ENCODE measurements at places on chromosomes 2 and 18.
A peak's percentile ranks its signal among the peaks of the same experiment; 100 is the strongest.

GRCh38 chr2:160305081-160305750 is 105.1 kb upstream of the ITGB6 start:
- no peak for DNase-seq

- DNase-seq: no peak
Measured at GRCh38 chr2:149858901-149859634, 271.5 kb upstream of the MMADHC start.

DNA sequence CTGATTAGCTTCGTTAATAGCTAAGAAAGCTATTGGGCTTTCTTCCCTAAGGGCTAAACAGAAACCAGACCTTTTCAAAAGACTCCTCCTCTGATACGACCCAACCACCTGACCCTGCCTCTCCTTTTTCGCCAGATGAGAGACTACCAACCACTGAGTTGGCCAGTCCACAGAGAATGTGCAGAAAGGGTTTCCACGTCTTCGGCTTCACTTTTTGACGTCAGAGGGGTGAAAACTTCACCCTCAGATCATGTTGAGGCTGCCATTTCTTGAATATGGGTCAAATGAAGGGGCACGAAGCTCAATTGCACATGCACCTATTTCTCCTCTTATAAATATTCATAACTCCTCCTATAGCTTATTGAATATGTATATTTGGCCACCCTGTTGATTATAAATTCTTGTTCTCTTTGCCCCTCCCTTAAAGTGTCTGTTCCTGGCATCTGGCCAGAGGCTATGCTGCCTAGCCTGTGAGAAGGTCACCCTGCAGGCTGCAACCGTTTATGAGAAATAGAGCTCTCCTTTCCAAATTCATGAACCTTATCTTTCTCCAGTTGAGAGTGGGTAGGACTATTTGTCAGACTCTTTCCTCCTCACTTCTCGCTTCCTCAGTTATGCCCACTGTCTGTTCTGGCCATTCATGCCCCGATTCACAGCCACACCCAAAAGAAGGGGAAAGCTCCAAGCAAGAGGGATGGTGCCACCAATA is 301.6 kb downstream of the STK39 start:
- DNase-seq: no peak

DNA sequence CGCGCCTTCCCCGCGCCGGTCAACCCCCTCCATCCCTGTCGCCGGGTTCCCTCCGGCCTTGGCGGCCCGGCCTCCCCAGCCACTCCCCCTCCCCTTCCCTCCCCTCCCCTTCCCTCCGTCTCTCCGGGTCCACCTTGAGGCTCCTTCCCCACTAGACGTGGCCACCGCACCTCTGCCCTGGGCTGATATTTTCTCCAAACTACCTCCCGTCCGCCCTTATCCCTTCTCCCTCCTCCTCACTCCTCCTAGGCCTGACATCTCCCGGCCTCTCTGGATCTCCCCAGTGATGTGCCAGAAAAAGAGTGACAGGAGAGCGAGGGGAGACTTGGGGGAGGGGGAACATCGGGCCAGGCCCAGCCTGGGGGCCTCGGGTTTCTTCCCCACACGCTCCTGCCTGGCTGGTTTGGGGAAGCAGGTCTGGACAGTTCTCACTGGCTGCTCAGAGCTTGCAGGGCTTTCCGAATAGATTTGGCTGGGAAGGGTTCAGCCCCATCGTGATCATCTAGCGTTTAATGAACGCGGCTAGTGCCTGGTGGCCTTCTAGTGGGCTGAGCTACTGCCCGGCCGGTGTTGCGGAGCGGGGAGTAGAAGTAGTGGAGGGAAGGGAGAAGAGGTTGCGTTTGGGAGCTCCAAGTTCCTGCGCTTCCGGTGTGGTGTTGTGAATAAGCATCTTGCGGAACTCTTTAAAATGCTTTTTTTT is 641 bp downstream of the MAPRE3 start:
- DNase-seq: no peak

DNA sequence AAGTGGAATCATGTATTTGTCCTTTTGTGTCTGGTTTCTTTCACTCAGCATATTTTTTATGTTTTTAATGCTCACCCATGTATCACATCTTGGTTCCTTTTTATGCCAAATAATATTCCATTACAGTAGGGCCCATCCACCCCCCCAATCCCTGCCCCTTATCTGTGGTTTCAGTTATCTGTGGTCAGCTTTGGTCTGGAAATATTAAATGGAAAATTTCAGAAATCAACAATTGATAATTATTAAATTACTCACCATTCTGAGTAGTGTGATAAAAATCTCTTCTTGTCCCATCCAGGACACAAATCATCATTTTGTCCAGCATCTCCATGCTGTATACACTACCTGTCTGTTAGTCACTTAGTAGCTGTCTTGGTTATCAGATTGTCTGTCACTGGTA is 66.7 kb downstream of the BIRC6 start:
- no peak for DNase-seq

GRCh38 chr2:136891100-136891499 is 125.8 kb downstream of the THSD7B start:
- no peak for DNase-seq

DNA sequence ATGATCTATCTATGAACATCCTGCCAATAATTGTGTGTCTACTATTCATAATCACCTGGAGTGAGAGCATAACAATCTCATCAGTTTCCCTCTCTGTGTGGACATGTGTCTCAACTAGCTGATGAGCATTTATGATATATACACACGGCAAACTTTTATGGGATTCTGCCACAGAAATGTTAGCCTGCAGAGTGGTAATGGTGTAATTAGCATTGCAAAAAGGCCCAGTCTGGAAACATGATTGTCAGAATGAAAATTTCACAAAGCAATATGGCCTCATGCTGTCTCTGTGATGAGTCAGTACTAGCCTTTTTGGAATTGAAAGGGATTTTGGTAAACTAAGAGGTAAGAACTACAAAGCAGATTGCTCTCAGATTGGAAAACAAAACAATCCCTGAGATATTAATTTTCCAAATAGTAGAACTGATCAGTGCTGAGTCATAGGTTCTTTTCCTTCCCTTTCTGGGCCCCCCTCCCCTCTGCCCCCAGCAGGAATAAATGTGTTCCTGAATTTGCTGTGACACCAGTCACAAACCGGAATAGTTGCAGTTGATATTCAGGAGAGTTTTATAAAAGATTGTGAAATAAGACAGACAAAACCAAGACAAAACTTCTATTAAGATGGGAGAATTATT is 189.2 kb downstream of the OSR1 start:
- DNase-seq: no peak

GRCh38 chr2:174682578-174683391 is 81.5 kb downstream of the CHRNA1 start:
- DNase-seq: no peak

- DNase-seq: peak; percentile 53
Measured at GRCh38 chr2:27890146-27890923, at the start of the genes BABAM2 and RBKS. Gene BABAM2, plus strand, starts transcription at chr2:27890729. Its CDS starts 3,828 bp downstream, at chr2:27894557. Gene RBKS, minus strand, starts transcription at chr2:27890387. Its CDS starts 42 bp downstream, at chr2:27890345.

DNA sequence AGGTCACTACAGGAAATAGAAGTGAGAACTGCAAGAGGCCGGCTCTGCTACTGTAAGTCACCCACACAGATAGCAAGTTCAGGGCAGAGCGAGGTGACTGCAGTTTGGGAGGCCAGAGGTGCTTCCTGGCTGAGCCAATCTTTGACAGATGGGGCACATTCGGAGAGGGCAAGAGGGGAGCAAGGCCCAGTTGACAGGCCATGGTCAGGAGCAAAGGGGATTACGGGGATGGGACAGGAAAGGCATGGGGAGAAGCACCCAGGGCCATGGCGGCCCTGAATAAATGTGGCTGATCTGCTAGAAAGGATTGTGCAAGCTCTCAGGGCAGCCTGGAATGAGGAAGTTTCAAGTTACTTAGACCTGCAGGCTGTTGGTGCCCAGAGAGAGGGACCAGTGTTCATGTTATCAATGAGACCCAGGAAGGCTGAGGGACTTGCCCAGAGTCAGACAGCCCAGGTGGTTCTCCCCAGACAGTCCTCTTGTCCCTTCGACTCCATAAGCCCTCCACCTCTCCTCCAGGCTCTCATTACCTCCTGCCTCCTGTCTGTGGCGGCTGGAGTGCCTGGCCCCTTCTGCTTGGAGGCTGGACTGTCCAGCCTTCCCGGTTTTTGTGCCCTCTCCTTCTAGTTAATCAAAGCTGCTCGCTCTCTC is 123.3 kb downstream of the CTIF start:
- DNase-seq: no peak

GRCh38 chr18:56086176-56086575 is 498.2 kb upstream of the TCF4 start:
- no peak for DNase-seq

DNA sequence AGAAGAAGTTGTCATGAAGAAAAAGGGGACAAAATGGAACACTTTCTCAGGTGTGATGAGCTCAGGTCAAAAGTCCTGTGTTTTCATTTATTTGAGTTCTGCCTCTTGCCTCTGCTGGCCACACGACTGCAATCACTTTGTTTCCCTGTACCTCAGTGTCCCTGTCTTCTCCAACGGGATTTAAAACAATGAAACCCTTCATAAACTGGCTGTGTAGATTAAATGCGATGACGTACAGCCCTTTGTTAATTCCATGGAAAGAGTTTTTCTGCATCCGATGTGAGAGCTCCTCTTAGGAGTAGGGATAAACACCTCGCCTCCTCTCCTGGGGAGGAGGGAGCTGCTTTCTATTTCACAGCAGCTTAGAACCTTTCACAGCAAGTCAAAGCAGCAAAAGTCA is 51.5 kb upstream of the CNGA3 start:
- DNase-seq: no peak

DNA sequence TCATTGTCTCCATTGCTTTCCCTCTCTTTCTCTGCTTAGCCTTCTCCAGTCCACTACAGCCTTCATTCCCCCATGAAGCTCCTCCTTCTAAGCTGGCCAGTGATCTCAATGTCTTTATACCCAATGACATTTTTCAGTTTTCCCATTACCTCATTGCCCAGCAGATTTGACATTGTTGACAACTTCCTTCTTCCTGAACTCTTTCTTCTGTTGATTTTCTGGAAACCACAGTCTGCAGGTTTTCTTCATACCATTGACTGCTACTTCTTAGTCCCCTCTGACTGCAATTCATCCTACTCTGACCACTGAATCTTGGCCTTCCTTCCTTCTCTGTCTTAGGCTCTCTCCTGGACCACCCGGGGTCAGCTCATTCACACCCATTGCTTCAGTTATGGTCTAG is 22.9 kb upstream of the SPP2 start:
- no peak for DNase-seq

DNA sequence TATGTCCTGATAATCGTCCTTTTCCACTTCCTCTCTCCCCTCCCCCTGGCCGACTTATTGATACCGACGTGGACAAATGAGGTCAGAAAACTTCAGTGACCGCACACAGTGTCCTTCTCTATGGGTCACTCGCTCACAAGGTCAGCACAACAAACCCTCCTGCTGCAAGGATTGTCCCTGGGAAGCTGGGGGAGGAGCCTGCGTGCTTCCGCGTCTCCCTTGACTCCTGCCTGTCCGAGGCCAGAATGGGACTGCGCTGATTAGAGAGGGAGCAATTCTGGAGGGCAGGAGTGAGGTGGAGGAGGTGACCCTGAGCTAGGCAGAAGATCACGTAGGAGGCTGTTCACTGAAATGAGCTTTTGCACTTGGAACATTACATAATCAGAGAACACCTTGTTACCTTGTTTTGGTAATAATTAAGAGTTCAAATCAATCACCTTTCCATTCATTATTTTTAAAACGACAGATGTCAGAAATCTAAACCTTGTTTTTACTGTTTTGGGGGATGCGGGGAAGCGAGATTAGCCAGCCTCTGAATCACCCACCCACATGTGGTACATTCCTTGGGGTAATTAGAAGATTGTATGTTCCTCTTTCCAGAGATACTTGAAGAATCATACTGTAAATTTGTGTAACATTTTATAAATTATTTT is 70.6 kb downstream of the CTAGE1 start:
- DNase-seq: no peak

GRCh38 chr2:136363900-136364299 is 246.0 kb upstream of the CXCR4 start:
- no peak for DNase-seq

- no peak for DNase-seq
Measured at GRCh38 chr2:38509314-38509946, 93.3 kb downstream of the HNRNPLL start.

GRCh38 chr2:3265471-3265870 is 112.1 kb downstream of the EIPR1 start:
- no peak for DNase-seq

- no peak for DNase-seq
Measured at GRCh38 chr2:133416146-133416545, 152.1 kb downstream of the NCKAP5 start.

DNA sequence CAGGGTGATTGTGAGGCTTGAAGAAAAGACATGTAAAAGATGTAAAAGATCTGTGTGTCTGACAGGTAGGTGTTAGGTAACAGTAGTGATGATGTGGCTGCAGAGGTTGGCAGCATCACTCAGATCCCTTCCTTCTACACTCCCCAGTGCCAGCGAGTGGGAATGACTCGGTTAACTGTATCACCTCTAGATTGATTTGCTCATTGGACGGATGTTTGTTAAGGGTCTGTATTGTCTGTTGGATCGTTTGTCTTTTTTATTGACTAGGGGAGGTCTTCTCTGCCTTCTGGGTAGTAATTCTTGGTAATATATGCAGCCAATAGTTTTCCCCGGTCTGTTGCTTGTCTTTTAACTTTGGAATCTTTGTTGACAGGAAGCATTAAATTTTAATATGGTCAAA is 44.8 kb upstream of the CNGA3 start:
- no peak for DNase-seq

GRCh38 chr2:212592695-212593094 is 54.1 kb upstream of the ERBB4 start:
- DNase-seq: no peak

- no peak for DNase-seq
Measured at GRCh38 chr2:134174711-134175110, 79.2 kb upstream of the MGAT5 start.

GRCh38 chr18:13429884-13430510 is 211.4 kb downstream of the LDLRAD4 start:
- no peak for DNase-seq

- no peak for DNase-seq
Measured at GRCh38 chr2:128978212-128978611, 659.5 kb upstream of the HS6ST1 start.

GRCh38 chr18:3973191-3973850 is 481.8 kb downstream of the DLGAP1 start:
- DNase-seq: no peak

- no peak for DNase-seq
Measured at GRCh38 chr2:121502246-121502645, 28.4 kb upstream of the RNU4ATAC start.

GRCh38 chr18:6355789-6356589 is 58.7 kb downstream of the L3MBTL4 start:
- DNase-seq: no peak

DNA sequence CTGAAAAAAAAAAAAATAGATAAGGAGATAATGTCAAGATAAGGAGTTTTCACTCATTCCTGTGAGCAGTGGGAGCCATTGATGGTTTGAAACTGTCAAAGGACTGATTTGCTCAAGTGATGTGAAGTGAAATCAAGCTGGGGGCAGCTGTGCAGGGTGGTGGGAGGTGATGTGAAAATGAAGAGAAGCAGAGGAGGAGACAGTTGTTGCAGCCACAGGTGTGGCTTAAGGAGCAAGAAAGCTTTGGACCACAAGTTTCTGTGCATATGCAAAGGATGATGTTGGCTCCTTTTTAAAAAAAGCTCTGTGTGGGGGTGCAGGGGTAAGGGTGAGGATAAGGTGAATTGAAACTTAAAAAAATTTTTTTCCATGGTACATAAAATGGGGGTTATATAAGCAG is 8.3 kb downstream of the EFR3B start:
- DNase-seq: peak; percentile 18

- no peak for DNase-seq
Measured at GRCh38 chr2:212052412-212053159, 486.0 kb downstream of the ERBB4 start.

- no peak for DNase-seq
Measured at GRCh38 chr2:70854411-70854810, 18.8 kb upstream of the CD207 start.

- no peak for DNase-seq
Measured at GRCh38 chr18:78192054-78192453, 787.6 kb upstream of the SALL3 start.

Measured in GM12864 (cell line).